Activated CD4-positive, alpha-beta T cell treated with anti-CD3 and anti-CD28 coated beads for 24 hours (primary cell): ENCODE measurements at places on chromosomes 7 and 10.

- DNase-seq: peak; percentile 52
Measured at GRCh38 chr10:84267503-84268126, 22.8 kb downstream of the RGR start.

GRCh38 chr7:29331163-29331562 is 136.6 kb downstream of the CHN2 start:
- no peak for DNase-seq

GRCh38 chr7:41824284-41824683 is 121.4 kb upstream of the INHBA start:
- DNase-seq: no peak

- no peak for DNase-seq
Measured at GRCh38 chr7:74014931-74015330, 13.0 kb upstream of the ELN start.

- DNase-seq: no peak
Measured at GRCh38 chr7:133652547-133652946, 399.7 kb downstream of the EXOC4 start.

DNA sequence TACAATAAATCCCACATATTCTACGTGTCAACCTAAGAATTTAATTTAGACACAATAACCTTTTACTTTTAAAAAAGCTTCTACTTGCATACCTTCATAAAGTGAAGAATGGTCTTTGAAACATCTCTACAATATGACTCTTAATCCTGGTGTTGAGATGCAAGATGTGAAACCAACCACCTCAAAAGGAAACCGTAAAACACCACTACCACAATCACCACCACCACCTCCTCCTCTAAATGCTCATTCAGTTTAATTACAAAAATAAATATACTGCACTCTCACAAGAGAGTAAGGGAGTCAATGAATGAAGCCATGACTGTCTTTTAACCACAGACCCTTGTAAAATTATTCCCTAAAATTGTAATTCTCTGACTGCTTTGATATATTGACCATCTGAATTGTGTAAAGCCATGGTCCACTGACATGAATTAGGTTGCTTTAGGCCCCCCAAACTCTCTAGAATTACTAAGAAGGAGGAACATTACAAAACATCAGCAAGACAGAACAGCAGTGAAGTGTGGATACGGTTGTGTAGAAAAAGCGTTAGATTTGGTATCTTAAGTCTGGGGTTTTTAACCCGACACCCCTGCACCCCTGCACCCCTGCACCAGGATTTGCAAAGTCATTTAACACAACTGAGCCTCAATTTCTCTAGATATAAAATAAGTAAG is 171.4 kb downstream of the SFMBT2 start:
- peak; percentile 31 for DNase-seq

GRCh38 chr10:133214468-133215410 is 15.3 kb upstream of the UTF1 start:
- no peak for DNase-seq

- DNase-seq: no peak
Measured at GRCh38 chr10:110680273-110681020, 36.3 kb downstream of the RBM20 start.

- no peak for DNase-seq
Measured at GRCh38 chr7:79452032-79452494, 1.4 kb downstream of the MAGI2 start.

GRCh38 chr10:98800263-98800662 is 353.5 kb upstream of the HPS1 start:
- DNase-seq: no peak

DNA sequence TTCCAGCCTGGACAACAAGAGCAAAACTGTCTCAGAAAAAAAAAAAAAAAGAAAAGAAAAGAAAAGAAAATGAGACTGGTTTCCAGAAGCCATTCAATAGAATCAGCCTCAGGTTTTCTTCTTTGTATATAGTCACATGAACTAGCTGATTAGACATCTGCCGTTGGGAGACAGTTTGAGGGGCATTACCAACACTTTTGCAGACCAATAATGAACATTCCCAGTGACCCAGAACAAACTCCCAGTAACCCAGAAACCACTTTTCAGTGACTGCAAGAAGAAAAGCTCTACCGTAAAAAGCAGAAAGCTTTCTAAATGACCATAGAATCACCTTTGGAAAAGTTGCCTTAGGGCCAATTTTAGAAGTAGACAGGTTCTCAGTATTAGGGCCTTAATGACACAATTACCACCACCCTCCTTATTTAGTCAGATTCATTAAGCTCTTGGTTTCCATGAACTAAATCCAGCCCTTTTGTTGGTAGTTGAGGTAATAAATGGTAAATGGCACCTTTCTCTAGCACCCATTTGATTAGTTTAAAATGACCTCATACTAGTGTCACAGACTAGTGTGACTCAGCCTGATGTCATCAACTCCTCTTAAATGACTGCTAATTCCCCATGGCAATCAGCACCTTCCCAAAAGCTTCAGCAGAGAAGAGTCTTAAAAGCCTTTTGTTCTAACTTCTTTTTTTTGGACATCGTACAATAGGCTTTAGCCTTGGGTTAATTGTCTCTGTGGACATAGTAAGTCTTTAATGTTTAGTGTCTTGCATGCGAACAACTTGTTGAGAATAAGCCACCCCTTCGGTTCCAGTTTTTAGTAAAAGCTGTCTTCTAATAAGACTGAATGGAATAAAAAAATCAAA is 33.6 kb upstream of the XRCC2 start:
- DNase-seq: no peak

DNA sequence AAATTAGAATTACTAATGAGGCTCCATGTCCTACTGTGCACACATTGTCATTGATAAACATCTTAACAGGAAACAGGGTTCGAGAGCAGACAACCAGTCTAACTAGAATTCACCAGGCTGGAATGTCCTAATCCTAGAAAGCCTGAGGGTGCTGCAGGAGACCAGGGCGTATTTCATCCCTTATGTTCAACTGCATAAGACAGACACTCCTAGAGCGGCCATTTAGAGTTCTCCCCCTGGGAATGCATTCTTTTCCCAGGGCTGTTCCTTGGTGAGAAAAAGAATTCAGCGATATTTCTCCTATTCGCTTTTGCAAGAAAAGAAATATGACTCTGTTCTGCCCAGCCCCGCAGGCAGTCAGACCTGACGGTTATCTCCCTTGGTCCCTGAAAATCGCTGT is 486.0 kb downstream of the REEP3 start:
- no peak for DNase-seq

GRCh38 chr10:124145109-124145870 is 51.9 kb upstream of the CHST15 start:
- no peak for DNase-seq
